Activated CD4-positive, alpha-beta memory T cell treated with anti-CD3 and anti-CD28 coated beads, Interleukin-2, amount 10 ng/mL, durations not matched to agents 7 days and 5 days (primary cell): ENCODE measurements at places on chromosomes 3 and 15. TPM values are rescaled to one million over a fixed set of nuclear protein-coding genes. Genes with fewer than 3 reads are reported as not detected.

- DNase-seq, result no peak
Measured at GRCh38 chr3:53198256-53198977, 37.4 kb downstream of the PRKCD start.

The DHX30 gene
- total RNA-seq, result 62.0 TPM

The GOLGA6D gene
- total RNA-seq, result not detected

- DNase-seq, result no peak
Measured at GRCh38 chr15:40881351-40881750, 7.3 kb upstream of the RHOV start.

The GASK1A gene
- not detected for total RNA-seq

DNA sequence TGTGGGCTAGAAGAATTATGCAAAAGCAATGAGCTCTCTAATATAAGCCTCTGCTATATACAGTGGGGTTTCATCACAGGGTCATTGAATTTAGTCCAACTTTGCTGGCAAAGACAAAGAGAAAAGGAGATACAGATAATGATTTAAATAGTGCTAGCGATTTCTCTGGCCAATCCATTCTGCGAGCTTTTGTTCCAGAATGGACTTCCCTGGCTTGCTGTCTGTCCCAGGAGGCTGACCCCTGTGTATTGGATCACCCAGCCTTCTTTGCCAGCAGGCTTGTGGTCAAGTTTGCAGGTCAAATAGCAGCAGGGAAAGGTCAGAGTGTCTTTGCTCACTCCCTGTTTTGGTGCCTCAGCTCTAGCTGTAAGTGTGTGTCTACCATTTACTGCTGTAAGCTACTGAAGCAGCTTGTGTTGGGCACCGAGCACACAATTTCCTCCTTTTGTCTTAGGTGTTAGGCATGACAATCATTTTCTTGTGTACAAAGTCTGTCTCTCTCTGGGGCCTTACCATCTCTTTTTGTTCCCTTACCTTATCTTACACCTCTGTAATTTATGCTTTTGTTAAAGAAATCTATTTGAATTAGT, 55.7 kb downstream of the UNC13C start:
- DNase-seq, result no peak

The LDHAL6B gene
- total RNA-seq, result not detected

DNA sequence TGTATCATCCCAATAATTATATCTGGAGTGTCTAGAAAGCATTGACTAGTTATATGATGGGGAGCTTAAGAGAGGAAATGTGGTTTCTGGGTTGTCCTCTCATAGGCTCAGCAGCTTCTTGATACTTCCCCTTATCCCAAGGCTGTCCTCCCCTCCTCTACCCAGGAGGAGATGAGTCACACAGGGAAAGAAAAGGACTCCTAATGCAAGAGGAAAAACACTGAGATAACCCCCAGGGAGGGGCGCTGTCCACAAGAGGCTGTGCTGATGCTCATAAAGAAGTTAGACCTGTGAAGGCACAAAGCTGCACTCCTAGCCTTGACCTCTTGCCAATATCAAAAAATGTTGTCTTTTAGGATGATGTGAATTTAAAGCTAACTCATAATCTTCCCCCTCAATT, 28.8 kb upstream of the GYG1 start:
- DNase-seq, result no peak

The KCNH8 gene
- total RNA-seq, result not detected

The SAMMSON gene
- total RNA-seq, result not detected

- no peak for DNase-seq
Measured at GRCh38 chr3:186824430-186825139, 17.9 kb upstream of the ADIPOQ start.

DNA sequence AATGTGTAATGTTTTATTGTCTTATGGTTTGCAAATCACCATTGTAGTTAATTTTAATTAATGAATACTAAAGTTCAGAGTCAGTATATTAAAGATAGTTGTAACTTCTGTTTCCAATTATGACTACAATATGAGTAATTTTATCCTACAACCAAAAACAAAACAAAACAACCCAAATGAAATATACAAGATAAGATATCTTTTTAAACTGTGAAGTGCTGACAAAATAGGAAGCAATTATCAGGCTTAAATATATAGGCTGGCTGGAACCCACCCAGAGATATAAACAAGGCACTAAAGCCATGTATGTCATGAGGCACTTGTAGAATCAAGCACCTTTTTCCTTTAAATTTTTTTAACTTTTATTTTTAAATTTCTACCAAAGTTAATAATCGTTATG, 108.6 kb upstream of the LRRFIP2 start:
- DNase-seq, result no peak

DNA sequence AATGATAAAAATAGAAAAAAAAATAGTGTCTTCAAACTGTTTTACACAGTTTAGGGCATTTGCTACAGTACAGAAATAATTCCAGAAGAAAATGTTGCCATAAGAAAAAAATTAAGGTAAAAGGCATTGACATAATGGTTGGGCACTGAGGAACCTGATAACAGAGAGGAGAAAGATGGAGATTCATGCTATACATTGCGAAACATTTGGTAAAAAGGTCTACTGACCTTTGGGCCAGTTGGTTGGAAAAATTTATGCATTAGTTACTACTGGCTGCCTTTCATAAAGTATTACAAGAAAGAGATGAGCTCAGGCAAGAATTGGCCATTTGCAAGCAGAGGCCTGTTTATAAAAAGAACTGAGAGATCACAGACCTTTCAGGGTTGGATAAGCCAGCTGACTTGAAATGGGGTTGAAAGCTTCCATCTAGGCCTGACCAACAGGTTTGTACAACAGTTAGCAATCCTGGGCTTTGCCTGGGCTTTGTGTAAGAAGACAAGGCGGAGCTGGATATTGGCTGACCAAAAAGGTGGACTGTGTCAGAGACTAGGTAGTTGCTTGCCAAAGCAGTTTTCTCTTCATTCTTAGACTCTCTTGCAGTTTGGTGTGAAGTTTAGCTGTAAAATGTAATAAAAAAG, 166.6 kb upstream of the MCTP2 start:
- DNase-seq, result no peak

GRCh38 chr15:99385865-99386264, 134.6 kb downstream of the LRRC28 start:
- no peak for DNase-seq

DNA sequence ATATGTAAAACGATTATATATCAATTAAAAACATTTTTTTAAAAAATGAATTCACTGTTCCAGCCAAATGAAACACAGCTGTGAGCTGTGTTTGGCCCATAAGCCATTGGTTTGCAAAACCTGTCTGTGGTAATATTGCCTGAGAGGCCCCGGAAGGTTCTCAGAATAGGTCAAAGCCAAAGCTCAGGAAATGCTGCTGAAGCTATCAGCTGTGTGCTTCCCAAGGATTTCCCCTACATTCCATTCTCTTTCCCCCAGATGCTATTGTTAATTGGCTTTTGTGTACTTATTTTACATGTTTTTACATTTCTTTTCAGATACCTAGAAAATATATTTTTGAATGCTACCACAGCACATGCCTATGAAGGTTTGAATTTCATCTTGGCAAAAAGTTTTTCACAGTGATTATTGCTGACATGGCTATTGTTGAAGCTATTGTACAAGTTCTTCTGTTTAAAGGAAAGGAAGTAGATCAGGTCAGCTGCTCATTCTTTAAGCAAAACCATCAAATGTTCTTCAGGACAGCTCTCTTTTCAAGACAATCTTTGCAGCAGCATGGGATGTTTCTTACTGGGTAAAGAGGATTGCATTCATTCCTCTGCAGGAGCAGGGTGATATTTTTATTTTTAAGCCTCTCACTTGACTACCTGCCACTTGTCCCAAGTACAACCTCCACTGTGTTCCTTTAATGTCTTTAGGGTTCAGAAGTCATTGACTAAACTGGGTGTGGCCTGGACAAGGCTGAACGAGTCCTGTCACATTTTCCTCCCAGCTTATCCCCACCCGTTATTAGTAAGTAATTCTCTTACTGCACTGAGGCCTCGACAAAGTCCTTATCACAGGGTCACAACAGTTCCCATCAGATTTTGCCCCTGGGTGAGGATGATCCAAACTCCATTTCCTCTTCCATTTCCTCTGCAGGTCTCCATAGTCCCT, 26.3 kb upstream of the BNC1 start:
- DNase-seq, result no peak

DNA sequence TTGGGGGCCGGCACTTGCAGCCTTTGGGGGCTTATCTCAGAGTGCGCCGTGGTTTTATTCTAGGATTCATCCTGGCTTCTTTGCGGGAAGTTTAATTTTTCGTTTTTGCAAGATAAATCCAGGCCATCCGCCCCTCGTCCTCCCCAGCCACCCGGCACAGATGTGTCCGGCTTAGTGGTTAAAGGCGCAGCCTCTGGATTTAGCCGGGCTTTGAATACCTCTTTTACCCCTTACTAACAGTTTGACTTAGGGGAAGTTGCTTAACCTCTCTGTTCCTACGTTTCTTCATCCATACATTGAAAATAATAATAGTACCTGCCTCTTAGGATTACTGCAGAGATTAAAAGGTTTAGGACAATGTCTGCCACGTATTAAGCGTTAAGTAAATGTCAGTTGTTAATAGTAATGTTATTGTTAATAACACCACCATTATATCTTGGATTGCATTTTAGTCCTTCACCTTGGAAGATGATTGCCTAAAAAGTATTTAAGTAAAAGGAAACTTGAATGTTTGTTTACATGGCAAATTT, 714 bp downstream of the ECT2 start:
- peak; percentile 40 for DNase-seq

The TF gene
- 1.2 TPM for total RNA-seq

- DNase-seq, result no peak
Measured at GRCh38 chr3:138945709-138946662, 951 bp downstream of the FOXL2 start.

DNA sequence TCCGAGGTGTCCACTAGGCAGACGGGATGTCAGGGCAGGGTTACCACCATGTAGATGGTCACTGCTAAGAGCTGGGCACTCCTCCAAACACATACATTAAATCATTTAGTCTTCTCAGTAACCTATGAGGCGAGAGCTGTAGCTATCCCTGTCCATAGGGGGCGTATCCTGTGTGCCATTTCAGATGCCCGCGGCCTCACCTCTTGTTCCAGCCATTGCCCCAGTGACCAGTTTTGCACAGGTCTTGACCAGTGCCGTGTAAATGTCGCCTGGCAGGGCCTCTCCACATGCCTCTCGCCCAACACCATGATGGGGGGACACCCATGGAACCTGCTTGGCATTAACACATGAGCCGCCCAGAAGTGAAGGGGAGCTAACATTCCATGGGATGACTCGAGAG, 20.8 kb upstream of the SRP14 start:
- no peak for DNase-seq

DNA sequence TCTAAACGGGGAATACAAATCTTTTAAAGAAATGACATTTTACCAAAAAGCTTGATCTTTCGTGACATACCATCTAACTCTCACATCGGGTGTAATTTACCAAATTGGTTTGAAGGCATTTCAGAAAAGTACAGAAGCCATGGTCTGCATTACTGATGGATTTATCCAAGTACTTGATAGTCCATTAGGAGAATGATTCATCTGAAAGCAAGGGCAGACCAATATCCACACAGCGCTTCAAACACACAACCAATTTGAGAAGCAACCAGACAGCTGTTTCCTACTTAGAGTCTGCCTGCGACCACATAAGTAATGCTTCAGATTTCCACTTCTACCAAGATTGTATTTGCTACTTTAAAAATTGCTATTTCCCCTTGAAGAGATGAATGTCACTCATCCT, 697.6 kb upstream of the ALCAM start:
- no peak for DNase-seq

DNA sequence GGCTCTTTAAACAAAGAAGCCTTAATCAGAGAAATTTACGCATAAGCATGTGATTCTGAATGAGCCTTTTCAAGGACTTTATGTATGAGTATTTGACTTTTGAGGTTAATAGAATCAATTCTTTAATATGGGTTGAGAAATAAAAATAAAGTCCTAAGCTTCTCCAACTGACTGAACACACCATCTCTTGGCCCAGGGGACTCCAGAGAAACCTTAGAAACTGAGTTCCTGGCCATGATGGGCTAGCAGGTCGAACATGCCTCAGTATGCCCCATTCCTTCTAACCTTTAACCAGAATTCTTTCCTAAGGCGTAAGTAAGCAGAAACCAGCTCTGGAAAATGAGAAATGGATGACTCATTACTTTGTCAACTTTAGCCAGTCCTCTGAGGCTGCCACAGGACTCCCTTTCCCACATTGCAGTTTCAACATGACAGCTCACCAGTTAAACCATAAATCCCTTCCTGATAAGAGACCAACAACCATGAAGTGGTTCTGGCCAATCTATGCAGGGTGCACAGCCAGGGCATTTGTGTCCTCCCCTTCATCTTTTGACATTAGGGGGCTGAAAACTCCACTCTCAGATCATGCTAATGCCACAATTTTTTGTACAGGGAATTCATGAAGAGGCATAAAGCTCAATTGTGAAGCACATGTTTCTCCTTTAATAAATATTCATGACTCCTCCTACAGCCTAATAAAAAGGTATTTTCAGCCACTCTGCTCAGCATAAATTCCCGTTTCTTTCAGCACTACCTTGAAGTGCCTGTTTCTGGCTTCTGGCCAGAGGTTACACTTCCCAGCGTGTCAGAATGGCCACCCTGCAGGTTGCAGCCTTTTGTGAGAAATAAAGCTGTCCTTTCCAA, 33.3 kb downstream of the TM4SF18 start:
- DNase-seq, result no peak

The GOLGA6L10 gene
- 1.1 TPM for total RNA-seq

DNA sequence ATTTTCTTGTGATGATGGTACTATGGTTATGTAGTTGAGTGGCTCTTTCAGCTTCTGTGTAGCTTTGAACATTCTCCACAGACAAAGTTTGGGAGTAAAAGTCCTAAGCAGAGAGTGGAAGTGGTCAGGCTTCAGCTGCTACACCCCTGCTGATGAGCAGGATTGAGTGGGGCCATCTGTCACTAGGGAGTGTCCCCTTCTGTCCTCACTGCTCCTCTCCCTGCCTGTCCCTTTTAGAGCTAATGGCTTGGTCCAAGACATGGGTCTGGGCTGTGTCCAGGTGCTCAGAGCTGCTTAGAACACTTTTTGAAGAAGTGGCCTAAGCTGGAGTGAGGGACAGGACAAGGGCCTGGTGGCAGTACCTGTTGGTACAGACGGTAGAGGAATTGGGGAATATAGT, 15.1 kb downstream of the MYZAP start:
- no peak for DNase-seq

DNA sequence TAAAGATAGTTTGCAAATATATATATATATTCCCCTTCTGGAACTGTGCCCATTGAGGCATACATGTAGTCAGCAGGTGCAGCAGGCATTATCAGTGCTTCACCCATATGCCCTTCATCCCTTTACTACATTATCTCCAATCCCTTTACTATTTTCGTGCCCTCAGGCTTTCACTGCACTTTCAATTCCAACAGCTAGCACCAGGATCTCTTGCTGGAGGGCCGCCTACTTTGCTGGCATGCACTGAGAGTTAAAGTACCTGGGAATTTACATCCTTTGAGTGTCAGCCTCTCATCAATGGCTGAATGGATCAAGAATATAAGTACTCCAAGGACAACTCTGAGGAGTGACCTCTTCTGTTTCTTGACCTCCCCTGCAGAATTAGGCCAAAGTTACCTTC, 222.1 kb upstream of the CFAP20DC start:
- DNase-seq, result no peak
